ENCODE measurements at places on chromosomes 16 and 17.

GRCh38 chr17:29116804-29117753 is 63.1 kb downstream of the MYO18A start:
- peak; percentile 81 for DNase-seq

DNA sequence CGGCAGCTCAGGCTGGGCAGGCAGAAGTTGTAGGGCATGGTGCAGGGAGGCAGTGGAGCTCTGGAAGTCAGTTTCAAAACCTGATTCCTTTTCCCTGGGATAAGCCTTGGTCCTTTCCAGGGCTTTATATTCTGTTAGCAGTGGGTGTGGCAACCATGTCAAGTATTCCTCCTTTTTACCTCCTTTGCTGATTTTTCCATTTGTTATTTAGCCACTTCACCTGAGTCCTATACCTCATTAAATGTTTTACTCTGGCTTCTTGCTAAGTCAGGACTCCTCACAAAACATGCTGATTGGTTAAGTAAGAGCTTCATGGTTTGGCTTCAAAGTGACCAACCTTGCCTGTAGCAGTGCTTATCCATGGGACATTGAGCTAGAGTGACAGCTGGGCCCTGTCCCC is at the start of gene KRT33B:
TSS of gene KRT33B (minus strand) at position 101 of the 400 bp plus-strand sequence. CDS start at position 38, 63 bp downstream.
- no peak for DNase-seq

- no peak for DNase-seq
Measured at GRCh38 chr17:39946551-39947330, 16.1 kb upstream of the GSDMA start.

- peak; percentile 57 for DNase-seq
Measured at GRCh38 chr17:16584273-16584995, 15.4 kb upstream of the ZNF287 start.

DNA sequence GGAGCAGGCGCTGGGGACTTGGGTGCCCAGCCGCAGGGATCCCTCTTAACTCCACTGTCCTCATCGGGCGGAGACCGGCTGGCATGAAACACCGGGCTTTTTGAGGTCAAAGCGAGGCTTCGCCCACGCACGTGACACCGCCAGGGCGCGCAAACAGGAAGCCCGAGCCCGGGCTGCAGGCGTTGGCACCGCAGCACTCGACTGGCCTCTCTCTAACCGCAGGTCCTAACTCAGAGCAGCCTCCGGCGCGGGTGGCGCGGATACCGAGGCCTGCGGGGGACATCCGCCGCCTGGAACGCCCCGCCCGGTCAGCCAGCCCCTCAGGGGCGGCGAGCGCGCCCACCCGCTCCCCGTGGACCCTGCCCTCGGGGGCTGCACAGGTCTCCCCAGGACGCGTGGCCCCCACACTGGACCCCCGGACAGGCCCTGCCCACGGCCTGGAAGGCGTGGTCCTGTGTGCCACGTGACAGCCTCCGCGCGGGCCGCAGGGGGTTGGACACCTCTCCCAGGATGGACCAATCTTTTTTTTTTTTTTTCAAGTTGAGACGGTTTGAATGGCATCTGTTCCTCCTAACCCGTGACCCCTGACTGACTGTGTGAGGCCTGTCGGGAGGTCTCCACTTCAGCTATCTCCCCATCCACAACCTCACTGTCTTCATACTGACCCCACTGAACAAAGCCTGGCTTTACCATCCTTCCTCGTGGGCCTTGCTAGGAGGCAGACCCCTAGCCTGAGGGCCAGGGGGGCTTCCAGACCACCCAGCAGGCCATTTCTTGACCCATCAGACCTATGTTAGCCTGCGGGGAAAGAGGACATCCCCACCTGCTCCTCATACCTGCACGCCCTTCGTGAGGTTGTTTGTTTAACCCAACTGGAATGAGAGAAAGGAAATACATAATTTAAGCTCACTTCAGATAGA is 8.4 kb upstream of the SLC47A2 start:
- DNase-seq, result peak; percentile 40

DNA sequence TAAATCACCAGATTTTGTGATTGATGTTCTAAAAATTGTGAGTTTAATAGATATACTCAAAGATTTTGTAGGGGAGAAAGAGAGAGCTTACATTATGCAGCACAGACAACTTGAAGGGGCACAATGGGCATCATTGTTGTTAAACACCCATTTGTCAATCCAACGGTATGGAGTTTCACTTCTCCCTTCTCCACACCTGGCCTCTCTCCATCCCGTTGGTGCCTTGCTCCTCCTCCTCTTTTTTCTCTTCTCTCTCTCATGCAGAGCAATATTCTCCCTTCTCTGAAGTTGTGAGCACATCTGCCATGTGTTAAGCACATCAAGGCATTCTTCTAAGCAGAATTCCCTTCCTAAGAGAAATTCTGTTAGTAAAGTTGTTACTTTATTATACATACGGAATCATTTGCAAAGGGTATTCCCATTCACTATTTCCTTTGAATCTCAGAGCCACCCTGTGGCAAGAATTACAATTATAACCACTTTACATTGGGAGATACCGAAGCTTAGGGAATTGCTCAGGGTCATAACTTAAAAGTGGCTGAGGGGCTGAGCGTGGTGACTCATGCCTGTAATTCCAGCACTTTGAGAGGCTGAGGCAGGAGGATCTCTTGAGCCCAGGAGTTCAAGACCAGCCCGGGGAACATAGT is 40.5 kb upstream of the SKAP1 start:
- no peak for DNase-seq

GRCh38 chr16:87495578-87496446 is 3.0 kb upstream of the ZCCHC14 start:
- DNase-seq, result no peak

DNA sequence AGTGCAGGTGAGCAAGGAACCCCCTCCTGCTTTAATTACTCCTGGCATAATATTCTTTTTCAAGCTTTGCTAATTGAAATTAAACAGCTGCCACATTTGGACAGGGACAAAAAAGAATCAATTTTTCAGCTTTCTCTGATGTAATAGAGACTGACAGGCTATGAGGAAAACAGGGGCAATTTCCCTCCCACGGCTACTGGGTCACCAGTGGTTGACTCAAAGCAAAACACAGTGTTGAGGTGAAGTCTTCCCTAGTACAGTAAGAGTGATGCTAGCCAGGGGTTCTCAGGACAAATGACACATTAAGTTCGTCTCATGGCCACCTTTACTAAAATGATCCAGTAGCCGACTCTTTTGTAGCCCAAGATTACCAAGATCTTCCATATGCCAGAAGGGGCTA is 38.6 kb upstream of the PMFBP1 start:
- no peak for DNase-seq

GRCh38 chr16:15536843-15537242 is 102.5 kb downstream of the BMERB1 start:
- no peak for DNase-seq

DNA sequence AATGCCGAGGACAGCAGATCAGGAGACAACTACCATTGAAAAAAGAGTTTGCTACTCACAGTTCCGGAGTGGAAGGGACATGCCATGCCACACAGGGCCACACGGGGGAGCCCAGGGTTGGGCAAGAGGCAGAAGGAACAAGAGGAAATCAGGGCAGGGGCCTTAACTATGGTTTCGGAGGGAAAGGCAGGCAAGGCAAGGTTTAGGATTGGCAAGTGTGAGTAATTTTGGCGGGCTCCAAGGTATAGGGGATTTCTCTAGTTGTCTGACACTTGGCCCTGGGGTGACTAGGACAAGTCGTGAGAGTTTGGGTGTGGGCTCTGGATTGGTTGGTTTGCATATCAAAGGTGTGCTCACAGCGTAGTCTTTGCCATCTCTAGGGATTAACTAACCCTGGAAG is 27.0 kb upstream of the NTN1 start:
- peak; percentile 6 for DNase-seq

- peak; percentile 72 for DNase-seq
Measured at GRCh38 chr16:11667824-11668622, at the start of gene SNN. SNN (plus strand) TSS chr16:11668455; CDS start chr16:11676060, 7,605 bp downstream.

- DNase-seq, result no peak
Measured at GRCh38 chr17:75550139-75550465, 24.6 kb downstream of the LLGL2 start.

DNA sequence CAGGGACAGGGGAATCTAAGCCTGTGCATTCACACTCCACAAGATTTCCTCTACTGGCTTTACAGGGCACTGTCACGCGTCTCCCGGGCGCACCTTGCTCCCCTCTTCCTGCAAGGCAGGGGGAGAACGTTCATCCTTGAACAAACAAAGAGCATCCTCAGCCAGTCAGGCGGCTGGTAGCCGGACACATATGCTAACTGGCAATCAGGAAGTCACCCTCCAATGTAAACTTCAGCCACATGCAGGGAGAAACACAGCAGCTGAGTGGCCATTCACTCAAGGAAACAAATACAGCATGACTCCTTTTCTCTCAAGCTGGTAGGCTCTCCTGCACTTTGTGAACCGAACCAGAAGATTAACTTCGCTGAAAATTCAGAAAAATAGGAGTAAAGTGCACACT is 10.8 kb upstream of the HSBP1 start:
- no peak for DNase-seq

- no peak for DNase-seq
Measured at GRCh38 chr16:23397464-23397863, 55.5 kb downstream of the COG7 start.

GRCh38 chr17:33661975-33662374 is 368.9 kb upstream of the ASIC2 start:
- no peak for DNase-seq

DNA sequence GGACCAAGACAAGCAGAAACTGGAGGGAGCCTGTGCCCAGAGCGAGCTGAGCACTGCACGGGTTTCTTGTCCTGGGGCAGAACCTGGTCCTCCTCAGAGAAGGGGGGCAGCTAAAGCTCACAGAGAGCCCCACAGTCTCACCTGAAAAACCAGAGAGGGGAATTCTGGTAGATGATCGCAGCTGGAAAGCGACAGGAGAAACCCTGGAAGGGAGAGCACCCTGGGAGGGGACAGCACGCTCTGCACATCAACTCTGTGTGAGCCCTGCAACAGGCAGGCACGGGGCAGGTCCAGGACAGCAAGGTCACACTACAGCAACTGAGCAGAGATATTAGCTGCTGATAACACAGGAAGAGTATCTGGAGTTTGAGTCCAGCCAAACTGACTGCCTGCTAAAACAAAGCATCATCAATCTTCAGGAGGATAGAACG is 18.2 kb downstream of the ZCCHC14 start:
- no peak for DNase-seq

GRCh38 chr17:79033046-79033616 is 9.2 kb downstream of the C1QTNF1 start:
- no peak for DNase-seq

DNA sequence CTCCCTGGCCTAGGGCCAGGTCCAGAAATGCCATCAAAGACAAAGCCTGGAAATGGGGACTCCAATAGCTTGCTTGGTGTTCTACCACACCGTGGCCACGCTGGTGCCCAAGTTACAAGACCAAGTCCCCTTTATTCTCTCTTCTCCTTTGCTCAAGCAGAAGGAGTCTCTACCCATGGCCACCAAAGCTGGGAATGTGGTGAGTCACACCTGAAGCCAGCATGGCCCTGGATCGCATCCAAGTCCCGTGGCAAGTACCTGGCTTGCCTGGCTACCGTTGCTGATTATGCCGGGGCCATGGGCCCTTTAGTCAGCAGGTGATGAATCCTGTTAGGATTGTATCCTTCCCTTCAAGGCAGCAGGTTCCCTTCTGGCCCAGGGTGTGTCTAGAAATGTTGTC is 260.0 kb downstream of the HAPSTR1 start:
- no peak for DNase-seq

DNA sequence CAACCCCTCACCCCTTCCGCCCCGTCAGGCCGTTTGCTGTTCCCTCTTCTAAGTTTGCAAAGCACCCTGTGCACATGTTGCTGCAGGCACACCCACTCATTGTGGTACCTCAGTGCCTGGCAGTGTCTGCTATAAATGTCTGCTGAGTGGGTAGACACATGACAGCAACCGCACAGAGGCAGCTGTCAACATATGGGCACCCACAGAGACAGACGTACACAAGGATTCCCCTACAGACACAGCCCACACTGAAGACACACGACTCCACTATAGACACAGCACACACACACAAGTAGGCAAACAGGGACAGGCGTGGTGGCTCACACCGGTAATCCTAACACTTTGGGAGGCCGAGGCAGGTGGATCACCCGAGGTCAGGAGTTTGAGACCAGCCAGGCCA is 17.8 kb upstream of the CRK start:
- DNase-seq, result no peak

- no peak for DNase-seq
Measured at GRCh38 chr17:8345052-8345690, 5.5 kb downstream of the ODF4 start.

GRCh38 chr16:11949527-11949926 is 7.7 kb upstream of the NPIPB2 start:
- DNase-seq, result peak; percentile 57

- no peak for DNase-seq
Measured at GRCh38 chr16:68389006-68389405, 59.3 kb downstream of the SMPD3 start.

DNA sequence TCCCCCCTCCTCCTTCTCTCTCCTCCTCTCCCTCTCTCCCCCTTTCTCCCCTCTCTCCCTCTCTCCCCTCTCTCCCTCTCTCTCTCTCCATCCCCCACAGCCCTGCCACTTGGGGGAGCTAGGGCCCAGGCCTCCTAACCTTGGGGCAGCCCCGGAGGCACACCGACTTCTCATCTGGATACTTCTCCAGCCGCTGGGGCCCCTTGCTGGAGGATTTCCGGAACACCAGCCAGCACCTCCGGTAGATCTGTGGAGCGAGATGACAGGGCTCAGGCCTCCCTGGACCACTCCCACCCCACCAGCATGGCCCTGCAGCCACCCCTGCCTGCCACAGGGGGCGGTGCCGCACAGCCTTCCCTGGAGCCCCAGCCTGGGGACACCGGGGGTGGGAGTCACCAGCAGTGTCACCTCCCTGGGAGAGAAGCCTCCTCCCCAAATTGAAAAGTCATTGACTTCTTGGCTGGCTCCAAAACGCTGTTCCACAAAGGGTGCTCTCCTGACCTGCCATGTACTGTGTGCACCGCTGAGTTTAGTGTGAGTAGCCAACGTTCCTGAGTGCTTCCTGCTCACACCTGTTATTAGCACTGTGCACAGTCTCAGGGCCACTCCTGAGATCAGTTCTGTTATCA is 10.5 kb downstream of the DOK4 start:
- DNase-seq, result peak; percentile 10

- no peak for DNase-seq
Measured at GRCh38 chr17:27327397-27327796, 33.5 kb downstream of the WSB1 start.

DNA sequence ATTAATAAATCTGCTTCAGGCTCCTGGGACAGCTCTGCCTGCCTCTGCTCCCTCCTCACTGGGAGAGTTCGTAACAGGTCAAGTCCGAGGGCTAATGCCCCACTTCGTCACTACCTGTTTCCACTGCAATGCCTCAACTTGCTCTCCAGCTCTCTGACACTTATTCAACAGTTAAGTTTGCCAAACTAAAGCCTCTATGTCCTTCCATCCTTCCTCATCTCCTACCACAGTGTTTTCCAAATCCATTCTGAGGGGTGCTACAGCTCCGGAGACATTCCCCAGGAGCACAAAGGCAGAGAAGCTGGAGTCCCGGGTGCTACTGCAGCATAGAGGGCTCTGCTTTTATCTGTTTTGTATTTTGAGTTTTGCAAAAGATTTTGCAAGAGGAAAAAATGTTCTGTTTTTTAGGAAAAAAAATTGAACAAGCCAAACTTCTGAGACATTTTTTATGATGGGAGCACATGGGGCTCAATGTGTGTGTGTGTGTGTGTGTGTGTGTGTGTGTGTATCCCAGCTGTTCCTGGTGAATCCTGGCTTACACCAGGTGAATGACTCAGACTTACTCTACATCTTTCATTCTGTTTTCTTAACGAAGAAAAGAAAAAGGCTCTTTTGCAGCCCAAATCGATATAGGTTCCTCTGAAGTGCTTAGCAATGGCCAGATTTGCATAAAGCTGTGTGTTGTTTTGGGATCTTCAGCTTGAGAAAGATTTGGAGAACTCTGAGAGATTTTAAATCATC is 46.1 kb upstream of the MYOCD start:
- no peak for DNase-seq

- DNase-seq, result no peak
Measured at GRCh38 chr17:67461228-67461780, 84.2 kb downstream of the PITPNC1 start.

Measured in hematopoietic multipotent progenitor cell treated with erythropoietin and hydrocortisone succinate and interleukin-3 and kit ligand, for 15 days (in vitro differentiated cells).